Fibroblast of the aortic adventitia (primary cell): ENCODE measurements at places on chromosomes 16 and 17. TPM values are rescaled to one million over a fixed set of nuclear protein-coding genes. Genes with fewer than 3 reads are reported as not detected.

GRCh38 chr17:50087246-50087911 lies 7.8 kb upstream of the PDK2 start:
- peak; percentile 73 for DNase-seq

- DNase-seq = no peak
These were observed 25.1 kb upstream of the SUPT4H1 start for GRCh38 chr17:58377093-58377601.

GRCh38 chr16:85553436-85554113 lies 59.5 kb upstream of the GSE1 start:
- peak; percentile 64 for DNase-seq

FBXO39 gene
- 0.09 and 0.57 TPM in 2 replicates for total RNA-seq

NKIRAS2 gene
- total RNA-seq = 17.1 and 27.1 TPM in 2 replicates

PLLP gene
- total RNA-seq = under 0.01 TPM in 1 of 2 replicates, not detected in the other
